ENCODE measurements at places on chromosomes 1 and 21.
A peak's percentile ranks its signal among the peaks of the same experiment; 100 is the strongest.

- DNase-seq: no peak
Observed at GRCh38 chr21:25186273-25186672, 421.0 kb downstream of the MRPL39 start.

DNA sequence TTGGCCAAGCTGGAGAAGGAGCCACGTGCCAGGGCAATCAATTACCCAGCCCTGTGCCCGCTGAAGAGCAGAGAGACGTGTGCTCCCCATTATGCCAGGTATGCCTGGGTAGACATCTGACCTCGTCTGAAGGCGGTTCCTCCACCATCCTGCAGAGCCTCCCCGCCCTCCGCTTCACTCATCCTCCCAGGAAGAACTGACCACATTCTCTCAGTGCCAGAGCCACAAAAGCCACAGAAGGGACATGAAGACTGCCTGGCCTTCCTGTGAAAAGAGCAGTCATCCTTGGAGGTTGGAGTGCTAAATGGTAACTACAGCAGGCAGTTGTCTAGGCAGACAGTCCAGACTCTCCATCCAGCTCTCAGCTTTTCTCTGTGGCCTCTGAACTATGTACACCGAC, 12.0 kb downstream of the SYT2 start:
- no peak for DNase-seq

DNA sequence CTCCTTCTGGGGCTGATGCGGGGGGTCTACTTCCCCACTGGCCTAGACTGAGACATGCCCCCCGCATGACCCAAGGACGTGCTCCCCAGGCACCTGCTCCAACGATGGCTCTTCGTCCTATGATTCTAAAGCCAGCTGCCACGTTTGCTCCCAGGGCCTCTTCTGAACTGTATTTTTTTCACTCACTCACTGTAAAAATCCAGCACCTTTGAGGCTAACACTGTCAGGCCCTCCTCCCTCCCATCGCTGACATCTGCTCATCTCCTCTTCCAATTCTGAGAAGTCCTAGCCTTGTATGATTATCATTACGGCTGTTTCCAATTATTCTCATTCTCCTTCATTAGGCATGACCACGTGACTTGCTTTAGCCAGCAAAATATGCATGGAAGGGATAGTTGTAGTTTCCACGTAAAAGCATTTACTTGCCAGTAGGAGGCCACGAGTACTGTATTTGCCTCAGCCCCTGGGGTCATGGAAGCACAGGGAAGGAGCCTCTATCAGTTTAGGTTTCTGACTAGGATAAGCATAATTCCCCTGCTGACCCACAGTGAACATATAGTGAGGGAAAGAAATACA, 19.1 kb upstream of the EDN2 start:
- no peak for DNase-seq

DNA sequence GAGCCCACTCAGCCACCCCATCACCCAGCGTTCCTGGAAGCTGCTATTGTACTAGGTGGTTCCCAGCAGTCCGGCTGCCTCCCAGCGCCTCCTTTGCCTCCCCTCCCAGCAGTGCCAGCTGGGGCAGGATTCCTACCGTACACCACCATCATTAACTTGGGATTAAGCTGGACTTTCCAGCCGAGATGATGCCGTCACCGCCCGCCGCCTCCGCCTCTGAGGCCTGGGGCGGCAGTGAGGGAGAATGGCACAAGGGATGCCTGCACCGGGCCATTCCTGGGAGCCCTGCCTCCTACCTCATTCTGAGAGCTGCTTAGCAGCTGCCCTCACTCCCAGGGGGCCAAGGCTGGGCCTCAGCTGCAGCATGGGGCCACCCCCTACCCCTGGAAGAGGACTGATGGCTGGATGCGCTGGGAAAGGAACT, 13.2 kb downstream of the CNTN2 start:
- no peak for DNase-seq

GRCh38 chr1:62962901-62963776, 179.2 kb downstream of the ATG4C start:
- peak; percentile 13 for DNase-seq

GRCh38 chr1:51345300-51345687, 14.9 kb upstream of the TTC39A start:
- no peak for DNase-seq

GRCh38 chr21:30382201-30382600, 10.1 kb upstream of the KRTAP13-2 start:
- no peak for DNase-seq

DNA sequence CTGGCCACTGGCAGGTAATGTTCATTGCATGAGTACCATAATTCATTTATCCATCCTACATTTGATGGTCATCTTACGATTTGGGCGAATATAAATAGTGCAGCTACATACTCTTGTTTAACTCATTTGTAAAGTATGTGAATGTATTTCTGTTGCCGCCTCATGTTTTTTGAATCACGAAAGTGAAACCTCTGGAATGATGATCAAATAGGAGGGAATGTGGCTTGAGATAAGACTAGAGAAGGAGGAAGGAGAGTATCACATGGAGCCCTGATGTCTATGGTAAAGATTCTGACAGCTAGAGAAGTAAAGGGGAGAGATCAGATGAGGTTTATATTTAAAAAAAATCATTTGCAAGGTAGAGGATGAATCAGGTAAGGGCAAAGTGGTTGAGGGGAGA, 8.0 kb downstream of the MRPS14 start:
- DNase-seq: no peak

GRCh38 chr1:183126000-183126366, 60.1 kb upstream of the LAMC2 start:
- no peak for DNase-seq

DNA sequence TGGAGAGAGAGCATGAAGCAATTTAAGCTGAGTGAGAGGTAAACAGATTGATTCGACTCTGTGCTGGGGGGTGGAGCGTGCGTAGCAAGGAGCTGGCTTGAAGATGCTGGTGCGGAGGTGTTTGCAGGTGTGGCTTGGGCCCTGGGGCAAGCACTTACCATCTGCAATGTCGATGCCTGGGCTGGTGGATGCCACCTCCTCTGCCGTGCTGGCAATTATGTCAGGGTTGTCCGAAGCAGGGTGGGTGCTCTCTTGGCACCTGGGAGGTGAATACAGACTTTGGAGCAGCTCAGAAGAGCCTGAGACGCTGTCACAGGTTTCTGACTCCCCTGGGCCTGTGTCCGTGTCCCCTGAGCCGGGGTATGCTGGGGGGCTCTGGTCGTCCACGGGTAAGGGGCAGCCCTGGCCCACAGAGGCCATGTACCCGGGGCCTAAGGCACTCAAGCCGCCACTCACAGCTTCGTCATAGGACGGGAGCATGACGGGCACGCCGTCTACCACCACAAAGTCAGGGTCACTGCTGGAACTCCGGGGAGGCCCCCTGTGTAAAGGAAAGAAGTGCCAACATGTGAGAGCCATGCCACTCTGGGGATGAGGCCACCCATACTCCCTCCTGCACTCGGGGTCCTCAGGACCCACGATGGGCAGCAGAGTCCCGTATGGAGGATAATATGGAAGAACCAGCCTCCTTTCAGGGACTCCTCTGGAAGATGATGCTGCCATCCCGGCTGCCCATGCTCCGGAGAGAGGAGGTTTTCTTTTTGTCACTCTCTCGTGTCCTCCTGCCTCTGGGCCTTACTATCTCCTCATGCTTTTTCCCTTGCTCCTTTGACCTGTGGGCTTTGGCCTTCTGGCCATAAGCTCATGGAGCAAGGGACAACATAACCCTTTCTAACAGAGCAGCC, 80.3 kb upstream of the TLR5 start:
- no peak for DNase-seq

- no peak for DNase-seq
Observed at GRCh38 chr1:50343323-50343722, 79.9 kb downstream of the DMRTA2 start.

- no peak for DNase-seq
Observed at GRCh38 chr1:208312706-208313105, 68.5 kb upstream of the PLXNA2 start.

DNA sequence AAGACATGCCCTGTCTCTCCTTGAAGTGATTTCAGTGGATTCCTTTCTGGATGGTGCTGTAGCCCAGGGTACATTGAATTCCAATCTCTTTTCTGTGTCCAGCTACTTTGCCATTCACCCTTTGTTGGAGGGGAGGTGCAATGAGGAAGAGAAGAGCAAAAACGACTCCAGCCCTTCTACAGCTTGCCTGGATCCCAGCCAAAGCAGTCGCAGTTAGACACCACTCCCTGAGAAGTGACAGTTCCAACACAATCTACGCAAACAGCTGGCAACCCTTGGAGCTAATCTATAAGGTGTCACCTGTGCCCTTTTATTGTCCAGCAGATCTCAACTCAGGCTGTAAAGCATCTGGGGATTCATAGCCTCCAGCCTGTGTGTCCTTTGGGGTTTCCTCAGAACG, 4.6 kb downstream of the CD244 start:
- no peak for DNase-seq

DNA sequence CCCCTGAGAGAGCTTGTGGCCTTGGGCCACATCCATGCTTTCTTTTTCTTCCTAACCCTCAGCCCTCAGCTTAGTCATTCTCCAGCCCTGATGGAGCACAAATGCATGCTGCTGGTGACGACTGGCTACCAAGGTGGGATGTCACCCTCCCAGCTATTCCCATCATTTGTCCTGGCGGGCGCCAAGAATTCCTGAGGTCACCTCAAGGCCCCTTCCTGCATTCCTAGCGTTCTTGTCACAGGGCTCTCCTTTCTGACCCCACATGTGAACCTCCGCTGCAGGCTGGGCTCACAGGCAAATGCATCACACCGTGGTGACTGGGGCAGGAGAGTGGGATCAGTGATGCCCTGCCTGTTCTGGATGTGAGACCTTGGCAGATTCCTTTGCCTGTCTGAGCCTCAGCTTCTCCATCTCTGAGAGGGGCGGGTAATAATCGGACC, 53.4 kb upstream of the IFFO2 start:
- DNase-seq: no peak

DNA sequence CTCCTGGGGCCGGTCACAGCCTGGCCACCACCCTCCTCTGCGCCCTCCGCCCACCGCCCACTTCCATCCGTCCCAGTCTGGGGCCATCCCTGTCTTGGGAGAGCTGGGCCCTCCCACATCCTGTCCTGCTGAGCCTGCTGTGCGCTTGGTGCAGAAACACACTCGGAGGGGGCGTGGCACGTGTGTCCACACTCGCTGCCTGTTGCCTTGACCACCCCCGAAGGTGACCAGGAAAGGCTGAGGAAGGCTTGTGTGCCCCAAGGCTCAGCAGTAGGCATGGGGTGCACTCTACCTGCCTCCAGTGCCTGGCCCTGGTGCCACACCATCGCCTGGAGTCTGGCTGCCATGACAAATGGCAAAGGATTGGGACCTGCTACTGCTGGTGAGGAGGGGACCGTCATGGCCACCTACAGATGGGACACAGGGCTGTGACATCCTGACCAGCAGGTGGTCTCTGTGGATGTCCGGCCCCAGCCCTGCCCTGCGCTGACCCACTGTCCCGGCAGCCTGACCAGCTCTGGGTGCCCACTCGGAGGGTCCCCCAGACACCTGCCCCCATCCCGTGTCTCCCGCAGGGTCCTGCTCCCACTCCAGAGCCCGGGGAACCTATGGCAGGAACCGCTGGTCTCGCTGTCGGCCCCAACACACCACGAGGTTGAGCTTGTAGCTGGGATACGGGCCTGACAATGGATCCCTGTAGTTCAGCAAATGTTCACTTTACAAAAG, 23.2 kb upstream of the PTTG1IP start:
- no peak for DNase-seq

- DNase-seq: no peak
Observed at GRCh38 chr21:32335601-32336575, 37.2 kb downstream of the MRAP start.

- DNase-seq: no peak
Observed at GRCh38 chr1:46480959-46481646, 8.5 kb upstream of the DMBX1 start.

DNA sequence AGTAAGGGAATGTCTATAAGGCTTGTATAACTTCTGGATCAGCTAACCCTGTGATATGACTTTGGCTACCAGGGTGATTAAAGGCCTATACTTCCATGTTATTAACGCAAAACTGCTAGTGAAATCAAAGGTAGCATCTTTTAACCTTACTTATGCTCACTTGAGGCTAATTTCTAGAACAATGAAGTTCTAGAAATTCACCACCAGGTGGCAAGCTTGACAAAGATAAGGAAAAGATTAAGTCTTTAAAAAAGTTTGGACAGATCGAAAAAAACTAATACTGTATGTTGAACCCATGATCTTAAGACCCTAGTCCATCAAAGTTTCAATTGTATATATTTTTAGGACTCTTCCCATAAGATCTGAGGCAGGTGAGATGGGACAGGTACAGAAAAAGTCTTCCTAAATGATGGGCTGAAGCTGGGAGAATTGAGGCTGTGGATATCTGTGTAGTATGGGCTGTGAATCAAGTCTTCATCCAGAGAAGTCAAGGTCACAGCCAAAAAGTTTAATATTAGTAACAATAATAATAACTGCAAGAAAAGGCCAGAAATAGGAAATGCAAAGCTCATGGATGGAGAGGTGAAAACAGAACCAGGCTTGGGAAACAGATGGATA, 18.8 kb downstream of the KYAT3 start:
- no peak for DNase-seq

DNA sequence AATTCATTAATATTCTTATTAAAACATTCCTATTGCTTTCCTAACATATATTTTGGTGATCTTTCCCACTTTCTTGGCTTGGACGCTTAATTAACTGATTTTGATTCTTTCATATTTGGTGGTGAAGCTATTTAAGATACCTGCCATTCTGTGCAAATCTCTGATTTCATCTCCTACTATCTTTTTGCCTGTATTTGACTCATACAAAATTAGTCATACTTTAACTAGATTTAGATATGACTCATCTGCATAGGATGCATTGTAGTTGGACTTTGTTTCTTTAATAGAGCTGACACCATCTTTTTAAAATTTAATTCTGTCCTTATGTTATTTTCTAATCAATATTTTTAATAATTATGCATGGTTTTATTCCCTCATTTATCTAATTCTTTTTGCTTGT, 93.8 kb upstream of the PLPPR4 start:
- no peak for DNase-seq

- no peak for DNase-seq
Observed at GRCh38 chr1:15730423-15730822, 5.6 kb upstream of the SLC25A34 start.

DNA sequence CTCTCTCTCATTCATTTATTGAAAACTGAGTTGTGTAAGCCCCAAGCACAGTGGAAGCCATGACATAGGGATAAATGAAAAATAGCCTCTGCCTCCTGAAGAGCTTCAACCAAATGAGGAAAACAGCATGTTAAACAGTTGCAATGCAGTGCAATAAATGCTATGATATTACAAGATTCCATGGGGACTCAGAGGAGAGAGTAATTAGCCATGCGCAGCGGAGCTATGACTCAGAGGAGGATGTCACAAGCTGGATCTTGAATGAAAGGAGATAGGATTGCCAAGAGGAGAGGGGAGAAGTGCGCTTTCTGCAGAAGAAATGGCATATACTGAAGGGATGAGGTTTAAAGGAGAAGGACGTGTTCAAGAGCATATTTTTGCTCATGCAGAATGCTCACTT, 231.3 kb upstream of the PLXNA2 start:
- no peak for DNase-seq

DNA sequence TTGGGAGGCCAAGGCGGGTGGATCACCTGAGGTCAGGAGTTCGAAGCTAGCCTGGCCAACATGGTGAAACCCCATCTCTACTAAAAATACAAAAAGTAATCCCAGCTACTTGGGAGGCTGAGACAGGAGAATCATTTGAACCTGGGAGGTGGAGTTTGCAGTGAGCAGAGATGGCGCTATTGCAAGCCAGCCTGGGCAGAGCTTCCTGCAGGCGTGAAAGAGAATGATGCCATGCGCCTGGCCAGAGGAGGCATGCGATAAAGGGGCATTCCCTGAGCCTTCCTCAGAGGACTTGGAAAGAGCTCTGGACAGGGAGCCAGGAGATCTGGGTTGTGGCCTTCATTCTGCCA, 3.2 kb downstream of the E2F2 start:
- no peak for DNase-seq

GRCh38 chr1:183023146-183023600, at the start of gene LAMC1:
TSS of gene LAMC1 (plus strand) at chr1:183023420. CDS start at chr1:183023717, 297 bp downstream.
- peak; percentile 41 for DNase-seq
